ENCODE measurements at places on chromosomes 4 and X.

DNA sequence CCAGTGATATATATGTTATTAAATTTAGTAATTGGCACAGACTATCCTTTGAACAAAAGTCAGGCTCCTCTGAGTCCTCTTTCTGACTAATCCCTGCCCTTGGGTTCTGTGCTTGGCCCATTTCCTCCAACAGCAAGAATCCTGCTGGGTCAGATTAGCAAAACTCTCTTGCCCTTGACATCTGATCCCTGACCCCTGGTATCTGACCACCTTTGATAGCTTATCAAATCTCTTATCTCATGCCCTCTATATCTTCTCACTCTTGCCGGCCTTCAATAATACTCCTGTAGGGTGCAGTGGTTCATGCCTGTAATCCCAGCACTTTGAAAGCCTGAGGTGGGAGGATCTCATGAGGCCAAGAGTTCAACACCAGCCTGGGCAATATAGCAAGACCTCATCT, 245.5 kb upstream of the FAM47A start:
- DNase-seq: no peak

DNA sequence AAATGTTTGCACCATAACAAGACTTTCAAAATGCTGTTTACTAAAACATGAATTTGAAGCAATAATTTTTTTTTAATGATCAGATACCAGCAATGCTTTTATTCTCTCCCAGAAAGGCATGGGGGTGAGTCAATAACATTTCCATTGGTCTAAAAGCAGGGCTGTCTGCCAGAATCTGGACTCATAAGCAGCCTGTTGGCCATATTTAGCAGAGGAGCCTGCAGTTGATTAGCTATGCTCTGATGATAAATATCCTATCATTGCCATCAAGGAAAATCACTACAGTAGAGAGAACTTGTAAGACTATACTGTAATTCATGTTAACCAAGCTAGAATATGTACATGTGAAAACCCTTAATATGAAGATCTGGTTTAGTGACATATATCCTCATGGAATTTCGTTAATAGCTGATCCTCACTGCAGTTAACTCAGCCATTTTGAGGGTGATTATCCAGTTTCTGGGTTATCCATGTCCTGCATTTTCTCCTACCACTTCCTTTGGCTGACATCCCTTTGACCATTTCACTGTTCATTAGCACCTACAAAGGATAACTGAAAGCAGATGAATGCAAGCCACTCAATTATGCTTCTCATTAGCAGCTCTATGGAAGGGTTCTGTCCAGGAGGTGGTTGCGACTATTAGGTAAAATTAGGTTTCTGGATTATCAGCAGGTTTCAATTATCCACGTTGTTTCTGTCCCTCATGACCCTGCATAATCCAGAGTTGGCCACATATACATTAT, 72.9 kb upstream of the DIAPH2 start:
- DNase-seq: no peak

GRCh38 chr4:163681208-163681821, 186.8 kb downstream of the TMA16 start:
- peak; percentile 70 for DNase-seq

GRCh38 chr4:27009539-27009938, 148.9 kb downstream of the STIM2 start:
- DNase-seq: no peak

- no peak for DNase-seq
These were observed 1145.4 kb downstream of the STIM2 start for GRCh38 chr4:28006021-28006420.

- DNase-seq: no peak
These were observed 71.7 kb downstream of the FANCB start for GRCh38 chrX:14801136-14801535.

DNA sequence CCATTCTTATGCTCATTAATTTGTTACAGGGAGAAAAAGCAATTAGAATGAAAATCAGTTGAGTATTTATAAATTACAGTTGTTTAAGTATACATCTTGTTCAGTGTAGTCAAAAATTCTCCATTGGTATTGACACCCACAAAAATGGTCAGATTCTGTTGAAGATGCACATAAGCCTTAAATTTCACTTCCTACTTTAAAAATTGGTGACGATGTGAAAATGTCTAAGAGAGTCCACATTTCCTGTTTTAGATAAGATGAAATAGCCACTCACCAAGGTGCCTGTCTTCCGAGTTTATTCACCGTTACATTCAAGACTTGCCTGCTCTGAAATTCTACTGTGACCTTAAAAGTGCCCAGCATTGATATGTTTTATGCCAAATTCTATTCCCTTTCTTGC, 93.6 kb downstream of the GPR143 start:
- no peak for DNase-seq

DNA sequence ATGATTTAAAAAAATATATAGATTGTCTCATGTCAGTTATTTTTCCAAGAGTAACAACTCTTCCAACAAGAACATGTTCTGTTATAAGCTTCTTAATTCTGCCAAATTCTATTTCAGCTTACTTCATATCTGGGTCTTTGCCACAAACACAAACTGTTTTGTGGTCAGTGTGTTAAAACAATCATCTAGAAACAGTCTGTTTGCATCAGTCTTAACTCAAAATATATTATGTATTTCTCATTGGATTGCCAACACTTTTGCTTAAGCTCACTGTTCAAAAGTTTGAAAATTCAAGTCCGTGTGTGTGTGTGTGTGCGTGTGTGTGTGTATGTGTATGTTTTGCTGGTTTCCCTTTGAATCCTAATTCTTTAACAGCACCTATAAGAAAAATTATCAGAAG, 752.3 kb upstream of the NDST4 start:
- peak; percentile 73 for DNase-seq

GRCh38 chr4:153531976-153532626, 65.9 kb downstream of the TMEM131L start:
- DNase-seq: no peak

GRCh38 chr4:77433418-77433733, 172.2 kb upstream of the CXCL13 start:
- DNase-seq: peak; percentile 28

DNA sequence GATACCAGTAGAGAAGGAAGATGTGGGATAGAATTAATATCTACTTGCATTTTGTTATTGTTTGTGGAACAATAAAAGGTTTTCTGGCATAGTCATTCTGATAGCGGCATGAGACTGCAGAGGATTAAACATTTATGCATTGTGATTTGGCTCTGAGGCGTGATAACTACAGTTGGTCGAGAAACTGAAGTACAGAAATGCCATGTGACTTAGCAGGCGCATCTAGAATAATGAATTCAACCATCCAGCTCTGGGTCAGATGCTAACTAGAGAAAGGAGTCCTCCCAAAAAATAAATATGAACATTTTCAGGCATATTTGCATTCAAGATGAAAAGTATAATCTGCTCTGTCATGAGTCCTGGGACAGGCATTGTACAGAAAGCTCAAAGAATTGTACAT, 62.8 kb downstream of the CCSER1 start:
- DNase-seq: no peak

DNA sequence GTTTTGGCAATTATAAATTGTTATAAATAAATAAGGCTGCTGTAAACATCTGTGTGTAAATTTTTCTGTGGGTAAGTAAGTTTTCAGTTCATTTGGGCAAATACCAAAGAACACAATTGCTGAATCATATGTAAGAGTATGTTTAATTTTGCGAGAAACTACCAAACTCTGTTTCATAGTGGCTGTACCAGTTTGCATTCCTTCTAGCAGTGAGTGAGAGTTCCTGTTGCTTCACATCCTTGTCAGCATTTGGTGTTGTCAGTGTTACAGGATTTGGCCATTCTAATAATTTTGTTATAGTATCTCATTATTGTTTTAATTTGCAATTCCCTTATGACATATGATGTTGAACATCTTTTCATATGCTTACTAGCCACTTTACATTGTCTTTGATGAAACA, 48.4 kb downstream of the ARFIP1 start:
- no peak for DNase-seq
